ENCODE measurements at places on chromosomes 1 and 21. TPM values are rescaled to one million over a fixed set of nuclear protein-coding genes. Genes with fewer than 3 reads are reported as not detected.

Gene HES3
- not detected for total RNA-seq

Gene NDUFS2
- 103 TPM for total RNA-seq

Gene SLAMF8
- not detected for total RNA-seq

Gene EPHA10
- 6.2 TPM for total RNA-seq

Gene SYCP1
- not detected for total RNA-seq

Gene G0S2
- 0.60 TPM for total RNA-seq

Gene FUBP1
- 270 TPM for total RNA-seq

Gene AMPD1
- total RNA-seq: not detected

Gene ATP5PB
- total RNA-seq: 212 TPM

Gene TDRD5
- total RNA-seq: 0.12 TPM

Gene VAV3
- total RNA-seq: 3.7 TPM

Gene S100A5
- not detected for total RNA-seq

Gene MCL1
- total RNA-seq: 204 TPM

Gene KRTAP11-1
- total RNA-seq: not detected

Gene C1QC
- not detected for total RNA-seq

Gene SEMA4A
- 3.7 TPM for total RNA-seq

Gene PLA2G4A
- total RNA-seq: 1.00 TPM

Gene GNG4
- 19.6 TPM for total RNA-seq

Gene CD1B
- not detected for total RNA-seq

Gene BARHL2
- not detected for total RNA-seq

Gene RUNX3
- 0.07 TPM for total RNA-seq

Gene GNAI3
- 10.0 TPM for total RNA-seq

Gene MYOG
- total RNA-seq: not detected

Gene PRAMEF1
- not detected for total RNA-seq

Gene CLCN6
- 44.1 TPM for total RNA-seq

Gene SMIM11
- 5.9 TPM for total RNA-seq

Gene OR2L5
- not detected for total RNA-seq

Gene ANGPTL3
- total RNA-seq: not detected

Gene TRAPPC3
- 61.0 TPM for total RNA-seq

Gene LCE1F
- total RNA-seq: not detected

Gene RFX5
- total RNA-seq: 96.0 TPM

Gene PTPRU
- 74.0 TPM for total RNA-seq

Gene PLA2G2C
- not detected for total RNA-seq

Gene PLA2G2A
- 2.4 TPM for total RNA-seq

Gene HLX
- 0.53 TPM for total RNA-seq

Gene HSPB7
- not detected for total RNA-seq
